ENCODE measurements at places on chromosomes 12 and 14.

DNA sequence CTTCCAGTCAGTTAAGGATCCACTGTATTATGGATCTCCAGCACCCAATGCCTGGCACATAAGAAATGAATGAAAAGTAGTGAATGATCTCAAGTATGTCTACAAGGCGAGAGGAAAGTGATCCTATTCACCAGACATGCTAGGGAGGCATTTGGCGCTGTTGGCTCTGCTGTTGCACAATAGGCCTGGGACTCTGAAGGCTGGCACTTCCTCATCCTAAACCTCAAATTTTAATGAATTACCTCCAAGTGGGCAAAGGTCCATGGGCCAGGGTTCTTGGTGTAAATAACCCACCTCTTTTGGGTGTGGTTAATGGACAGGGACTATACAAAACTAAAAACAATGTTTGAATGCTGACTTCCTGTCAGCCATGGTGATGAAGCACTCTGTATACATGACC is 173.4 kb upstream of the PZP start:
- no peak for DNase-seq

- DNase-seq = no peak
These were observed 19.6 kb upstream of the RPS6KA5 start for GRCh38 chr14:91080071-91080470.

- DNase-seq = no peak
These were observed 40.2 kb downstream of the CACNA2D4 start for GRCh38 chr12:1878214-1878613.

DNA sequence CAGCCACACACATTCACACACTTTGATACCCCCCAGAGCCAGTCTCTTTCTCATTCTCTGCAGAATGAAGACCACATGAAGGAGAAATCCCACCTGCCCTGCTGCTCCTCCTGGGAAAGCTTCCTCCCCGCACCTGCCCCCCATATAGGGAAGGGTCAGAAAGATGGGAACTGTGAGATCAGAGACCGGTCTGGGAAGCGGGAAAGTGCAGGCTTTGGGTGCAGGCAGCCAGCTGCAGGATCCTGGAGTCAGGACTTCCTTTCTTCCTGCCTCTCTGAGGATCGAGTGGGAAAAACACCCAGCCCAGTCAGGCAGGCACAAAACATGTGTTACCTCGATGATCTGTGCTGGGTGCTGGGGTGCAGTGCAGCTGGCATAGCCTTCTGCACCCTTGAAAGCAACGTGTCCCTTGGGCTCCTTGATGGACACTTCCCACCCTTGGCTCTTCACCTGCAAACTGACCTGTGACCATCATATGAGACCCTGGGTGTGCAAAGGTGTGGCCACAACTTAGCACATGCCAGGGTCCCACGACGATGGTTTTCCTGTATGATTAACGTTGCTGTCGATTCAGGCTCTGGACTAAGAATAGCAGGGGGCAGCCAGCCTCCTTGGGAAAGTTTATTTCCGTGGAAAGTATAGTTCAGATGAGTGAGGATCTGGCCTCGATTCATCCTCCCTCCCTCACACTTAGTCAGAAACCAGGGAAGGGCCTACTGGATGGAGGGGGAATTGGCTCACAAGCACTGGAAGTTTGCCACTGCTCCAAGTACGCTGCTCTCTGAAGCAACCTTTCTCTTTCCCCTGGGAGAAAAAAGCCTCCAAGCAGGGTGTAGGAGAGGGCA is 105.4 kb upstream of the MED13L start:
- no peak for DNase-seq

DNA sequence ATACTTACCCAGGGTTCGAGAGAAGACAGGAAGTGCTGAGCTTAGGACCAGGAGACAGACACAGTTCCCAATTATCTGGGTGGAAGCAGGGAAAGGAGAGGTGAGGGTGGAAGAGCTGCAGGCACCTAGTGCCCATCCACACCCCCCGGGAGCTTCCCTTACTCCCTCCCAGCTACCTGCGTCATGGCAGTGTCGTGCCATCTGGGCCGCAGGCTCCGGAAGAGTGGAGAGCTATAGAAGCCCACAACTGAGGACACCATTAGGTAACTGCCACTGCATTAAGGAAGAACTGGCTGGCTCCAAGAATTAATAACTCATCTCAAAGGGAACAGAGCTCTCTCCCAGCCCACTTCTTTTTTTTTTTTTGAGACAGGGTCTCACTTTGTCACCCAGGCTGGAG is 5.8 kb upstream of the DHH start:
- no peak for DNase-seq

DNA sequence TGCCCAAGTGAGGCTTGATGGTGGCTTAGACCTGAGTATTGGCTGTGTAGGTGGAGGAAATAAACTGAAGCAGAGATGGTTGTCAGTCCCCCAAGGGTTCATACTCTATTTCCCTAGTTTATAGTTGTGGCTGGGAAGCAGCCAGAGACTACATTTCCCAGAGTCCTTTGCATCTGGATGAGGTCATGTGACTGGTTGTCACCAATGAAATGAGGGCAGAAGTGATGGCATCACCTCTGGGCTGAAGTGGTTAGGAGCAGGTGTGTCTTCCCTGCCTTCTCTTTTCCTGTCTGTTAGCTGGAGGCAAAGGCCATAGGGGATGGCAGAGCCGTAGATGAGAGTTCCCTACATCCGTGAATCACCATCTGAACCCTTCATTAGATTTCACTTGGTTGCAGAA is 16.3 kb upstream of the NOS1 start:
- DNase-seq = no peak

- DNase-seq = no peak
These were observed 46.6 kb downstream of the AKAP6 start for GRCh38 chr14:32375663-32376062.

GRCh38 chr14:95303552-95303951 is 16.2 kb downstream of the CLMN start:
- DNase-seq = no peak

- DNase-seq = no peak
These were observed 2.2 kb downstream of the PRMT8 start for GRCh38 chr12:3493043-3493858.
